ENCODE measurements at places on chromosomes 5 and 9.
A peak's percentile ranks its signal among the peaks of the same experiment; 100 is the strongest.

- DNase-seq, result no peak
These were observed 715 bp downstream of the LCN8 start for GRCh38 chr9:136757328-136757727.

- no peak for DNase-seq
These were observed 1.8 kb downstream of the BNC2 start for GRCh38 chr9:16868701-16869100.

DNA sequence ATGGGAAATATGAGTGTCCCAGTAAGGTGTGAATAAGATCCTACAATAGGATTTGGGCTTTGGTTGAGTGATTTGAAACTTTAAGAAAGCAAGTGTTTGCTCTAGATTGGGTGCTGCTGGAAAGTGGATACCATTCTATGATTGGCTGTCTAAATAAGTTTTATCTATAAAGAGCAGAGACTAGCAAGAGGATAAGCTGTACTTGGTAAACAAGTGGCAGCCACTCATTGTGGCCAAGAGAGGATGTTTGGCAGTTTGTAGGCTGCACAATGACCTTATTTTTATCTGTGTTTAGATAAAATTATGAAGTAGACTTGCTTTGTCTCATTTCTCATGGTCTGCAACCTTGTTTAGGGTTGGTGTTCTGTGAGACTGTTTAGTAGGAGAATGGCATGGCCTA, 341.6 kb upstream of the PIK3R1 start:
- no peak for DNase-seq

DNA sequence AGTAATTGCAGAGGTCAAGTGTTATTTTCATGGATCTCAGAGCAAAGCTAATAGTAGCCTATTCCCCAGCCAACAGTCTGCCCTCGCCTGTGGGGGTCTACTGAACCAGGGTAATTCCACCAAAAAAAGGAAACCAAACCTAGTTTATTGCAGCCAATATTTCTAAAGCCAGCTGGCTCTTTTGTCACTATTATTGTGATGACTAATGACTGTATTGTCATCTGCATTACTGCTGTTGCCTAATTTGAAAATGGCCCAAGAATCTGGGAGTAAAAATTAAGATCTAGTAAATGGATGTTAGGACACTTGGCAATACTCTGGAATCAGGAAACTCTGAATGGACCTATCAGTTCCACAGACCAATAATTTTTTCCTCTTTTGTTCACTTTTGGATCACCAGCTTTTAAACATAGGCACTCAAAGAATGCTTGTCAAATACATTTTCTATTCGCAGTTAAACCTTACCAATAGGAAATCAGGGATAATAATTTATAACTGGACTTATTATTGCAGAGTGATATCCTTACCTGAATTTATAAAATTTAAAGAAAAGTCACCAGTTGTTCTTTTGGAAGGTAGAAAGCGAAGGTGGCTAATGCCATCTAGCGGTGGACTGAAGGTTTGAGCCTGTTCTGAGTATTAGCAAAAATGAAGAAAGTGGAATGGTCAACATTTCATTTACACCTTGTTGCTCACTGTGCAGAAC, 69.2 kb downstream of the SYK start:
- peak; percentile 20 for DNase-seq

DNA sequence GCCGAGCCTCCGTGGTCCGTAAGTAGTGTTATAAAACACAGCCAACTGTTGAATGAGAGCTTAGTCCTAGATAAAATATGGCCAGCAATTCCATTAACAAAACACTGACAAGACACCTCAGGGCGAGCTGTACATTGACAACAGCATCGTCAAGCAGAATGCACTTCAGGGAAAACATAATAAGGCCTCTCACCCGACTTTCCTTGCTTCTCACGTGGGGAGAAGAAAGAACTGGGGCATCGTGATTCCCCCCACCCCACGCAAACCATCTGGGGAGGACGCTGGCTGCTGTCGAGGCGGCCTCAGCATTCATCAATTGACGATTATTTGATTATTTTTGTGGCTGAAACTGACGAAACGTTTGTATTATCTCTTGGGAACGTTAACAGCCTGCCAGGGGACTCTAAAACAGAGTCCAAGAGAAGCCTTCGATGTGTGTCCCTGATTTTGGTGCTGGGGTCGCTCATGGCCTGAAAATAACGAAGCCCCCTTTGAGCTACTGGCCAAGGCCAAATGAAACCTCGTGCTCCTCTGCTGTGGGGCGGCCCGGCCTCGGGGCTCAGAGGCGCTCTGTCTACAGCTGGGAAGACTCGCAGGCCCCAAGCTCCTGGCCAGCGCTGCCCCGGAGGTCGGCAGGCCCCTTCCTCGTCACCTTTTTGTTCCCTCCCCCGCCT, 464 bp downstream of the GDF9 start:
- no peak for DNase-seq

DNA sequence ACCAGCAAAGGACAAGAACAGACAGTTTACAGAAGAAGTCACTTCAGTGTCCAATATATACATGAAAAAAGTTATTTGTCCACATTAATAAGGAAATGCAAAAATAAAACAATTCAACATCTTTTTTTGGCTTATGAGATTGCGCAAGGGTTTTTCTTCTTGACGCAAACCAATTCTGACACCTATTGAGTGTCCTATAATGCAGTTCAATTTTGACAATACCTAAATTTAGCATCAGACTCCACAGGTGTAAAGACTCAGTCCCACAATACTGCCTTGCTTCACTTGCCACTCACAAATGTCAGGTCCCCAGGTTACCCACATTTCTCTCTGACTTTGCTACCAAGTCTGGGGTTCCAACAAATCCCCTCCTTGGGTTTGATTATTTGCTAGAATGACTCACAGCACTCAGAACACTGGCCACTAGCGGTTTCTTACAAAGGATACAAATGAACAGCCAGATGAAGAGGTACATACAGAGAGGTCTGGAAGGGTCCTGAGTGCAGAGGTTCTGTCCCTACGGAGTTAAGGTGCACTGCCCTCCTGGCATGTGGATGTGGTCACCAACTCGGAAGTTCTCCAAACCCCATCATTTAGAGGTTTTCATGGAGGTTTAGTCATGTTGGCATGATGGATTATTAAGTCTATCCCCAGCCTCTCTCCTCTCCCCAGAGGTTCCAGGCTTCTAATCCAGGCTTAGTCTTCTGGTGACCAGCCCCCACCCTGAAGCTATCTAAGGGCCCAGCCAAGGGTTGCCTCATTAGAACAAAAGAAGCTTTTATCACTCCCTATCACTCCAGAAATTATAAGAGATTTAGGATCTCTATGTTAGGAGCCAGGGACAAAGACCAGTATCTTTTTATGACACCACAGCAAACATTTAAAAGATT, 27.0 kb upstream of the SLC22A5 start:
- no peak for DNase-seq

DNA sequence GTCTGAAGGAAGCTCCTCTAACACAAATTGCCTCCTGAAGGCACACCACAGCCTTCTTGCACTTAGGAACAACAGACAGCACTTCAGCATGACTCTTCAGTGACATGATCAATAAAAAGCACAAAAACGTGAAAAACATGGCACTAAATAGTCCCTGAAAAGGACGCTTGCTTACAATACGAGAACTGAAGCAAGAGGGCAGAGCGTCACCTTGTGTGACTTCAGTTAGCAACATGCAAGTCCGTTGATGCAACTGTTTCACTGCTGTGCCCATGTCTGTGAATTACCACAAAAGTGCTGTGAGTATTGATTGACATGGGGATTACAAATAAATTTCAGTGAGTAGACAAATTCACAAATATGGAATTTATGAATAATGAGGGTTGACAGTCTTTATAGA, 219.9 kb upstream of the GAS1 start:
- DNase-seq, result no peak

GRCh38 chr5:4418084-4418483, 722.0 kb upstream of the ADAMTS16 start:
- no peak for DNase-seq

- DNase-seq, result no peak
These were observed 154.3 kb upstream of the TBC1D2 start for GRCh38 chr9:98409719-98410118.

GRCh38 chr5:7902666-7903625, 34.0 kb downstream of the MTRR start:
- no peak for DNase-seq

DNA sequence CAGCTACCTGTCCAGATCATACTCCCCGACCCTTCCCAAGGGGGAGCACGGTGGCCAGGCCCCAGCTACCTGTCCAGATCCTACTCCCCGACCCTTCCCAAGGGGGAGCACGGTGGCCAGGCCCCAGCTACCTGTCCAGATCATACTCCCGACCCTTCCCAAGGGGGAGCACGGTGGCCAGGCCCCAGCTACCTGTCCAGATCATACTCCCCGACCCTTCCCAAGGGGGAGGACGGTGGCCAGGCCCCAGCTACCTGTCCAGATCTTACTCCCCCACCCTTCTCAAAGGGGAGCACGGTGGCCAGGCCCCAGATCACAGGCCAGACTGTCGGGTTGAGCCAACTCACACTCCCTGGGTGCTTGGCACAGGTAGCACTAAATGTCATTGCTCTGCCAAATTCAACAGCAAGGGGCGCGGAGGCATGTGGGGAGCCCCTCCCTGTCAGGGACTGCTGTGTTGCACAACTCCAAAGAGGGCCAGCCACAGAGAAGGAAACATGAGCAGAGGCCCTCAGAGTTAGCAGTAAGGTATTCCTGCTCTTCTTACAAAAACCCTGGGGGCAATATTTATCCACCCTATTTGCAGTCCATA, 136.9 kb downstream of the OLFM1 start:
- DNase-seq, result no peak

DNA sequence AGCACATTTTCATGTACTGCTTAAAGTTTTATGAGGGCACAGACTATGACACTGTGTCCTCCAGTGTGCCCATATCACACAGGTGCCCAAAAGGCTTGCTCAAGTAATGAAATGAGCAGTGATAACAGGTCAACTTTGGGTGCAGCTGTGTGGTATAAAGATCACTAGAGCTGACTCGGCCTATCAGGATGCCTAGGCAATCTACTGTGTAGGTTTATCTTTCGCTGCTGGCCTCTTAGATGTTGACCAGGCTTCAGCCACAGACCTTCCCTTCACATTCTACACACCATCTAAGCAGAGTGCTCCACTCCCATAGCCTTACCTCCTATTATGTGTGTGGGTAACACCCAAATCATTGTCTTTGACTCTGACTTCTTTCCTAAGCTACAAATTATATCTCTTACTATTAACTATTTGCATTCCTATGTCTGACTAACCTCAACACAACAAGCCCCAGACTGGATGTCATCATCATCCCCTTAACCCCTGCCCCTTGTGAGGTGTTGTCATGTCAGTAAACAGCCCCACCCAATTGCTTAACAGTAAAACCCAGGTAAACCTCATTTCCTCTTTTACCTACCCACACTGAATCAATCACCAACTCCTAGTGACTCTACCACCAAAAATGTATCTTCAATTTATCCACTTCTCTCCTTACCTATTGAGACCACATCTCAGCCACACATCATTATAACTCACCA, 2.5 kb downstream of the SREK1IP1 start:
- DNase-seq, result no peak

DNA sequence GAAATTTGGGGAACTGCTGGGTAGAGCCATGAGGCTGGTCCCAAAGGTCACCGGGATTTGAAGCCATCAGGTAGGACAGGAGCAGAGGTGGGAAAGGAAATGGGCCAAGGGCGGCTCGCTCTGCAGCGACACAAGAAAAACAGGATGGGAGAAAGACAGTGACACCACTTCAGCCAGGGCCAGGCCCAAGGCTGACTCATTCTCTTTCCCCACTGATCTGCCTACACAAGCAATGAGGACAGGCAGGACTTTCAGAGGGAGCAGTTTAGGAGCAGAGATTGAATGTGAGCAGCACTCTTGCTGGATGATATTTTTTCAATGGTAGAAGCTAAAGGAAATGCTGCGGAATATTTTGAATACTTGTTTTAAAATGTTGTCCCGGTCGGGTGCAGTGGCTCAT, 3.5 kb downstream of the RUFY1 start:
- DNase-seq, result no peak

DNA sequence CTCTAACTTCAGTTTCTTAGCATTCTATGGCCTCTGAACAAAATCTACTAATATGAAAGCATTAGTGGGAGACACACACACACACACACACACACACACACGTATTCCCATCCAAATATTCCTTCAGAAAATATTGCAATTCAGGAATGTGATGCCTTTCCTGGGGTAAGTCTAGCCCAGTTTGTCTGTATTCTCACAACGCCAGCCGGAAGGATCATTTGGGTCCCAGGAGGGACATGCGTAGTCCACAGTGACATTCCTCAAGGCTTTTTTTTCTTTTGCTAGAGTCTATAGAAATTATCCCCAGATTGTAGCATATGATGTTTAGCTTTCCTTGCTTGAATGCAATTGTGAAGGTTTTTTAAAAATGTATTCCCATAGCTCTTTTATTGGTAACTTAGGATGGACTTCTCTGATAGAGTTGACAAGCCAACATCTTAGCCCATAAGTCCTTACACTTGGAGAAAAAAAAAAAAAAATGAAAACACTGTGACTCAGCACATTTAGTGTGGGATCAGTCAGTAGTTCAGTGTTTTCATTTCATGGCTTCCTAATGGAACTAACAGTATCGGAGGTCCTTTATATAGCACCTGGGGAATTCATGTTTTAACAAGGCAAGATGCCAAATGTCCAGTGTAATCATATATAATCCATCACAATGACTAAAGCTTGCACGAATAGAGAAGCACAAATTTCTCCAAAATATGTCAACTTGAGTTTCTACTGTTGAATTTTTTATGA, 316.5 kb downstream of the DIRAS2 start:
- DNase-seq, result no peak

- DNase-seq, result no peak
These were observed 43.5 kb downstream of the SH3PXD2B start for GRCh38 chr5:172410662-172411483.

DNA sequence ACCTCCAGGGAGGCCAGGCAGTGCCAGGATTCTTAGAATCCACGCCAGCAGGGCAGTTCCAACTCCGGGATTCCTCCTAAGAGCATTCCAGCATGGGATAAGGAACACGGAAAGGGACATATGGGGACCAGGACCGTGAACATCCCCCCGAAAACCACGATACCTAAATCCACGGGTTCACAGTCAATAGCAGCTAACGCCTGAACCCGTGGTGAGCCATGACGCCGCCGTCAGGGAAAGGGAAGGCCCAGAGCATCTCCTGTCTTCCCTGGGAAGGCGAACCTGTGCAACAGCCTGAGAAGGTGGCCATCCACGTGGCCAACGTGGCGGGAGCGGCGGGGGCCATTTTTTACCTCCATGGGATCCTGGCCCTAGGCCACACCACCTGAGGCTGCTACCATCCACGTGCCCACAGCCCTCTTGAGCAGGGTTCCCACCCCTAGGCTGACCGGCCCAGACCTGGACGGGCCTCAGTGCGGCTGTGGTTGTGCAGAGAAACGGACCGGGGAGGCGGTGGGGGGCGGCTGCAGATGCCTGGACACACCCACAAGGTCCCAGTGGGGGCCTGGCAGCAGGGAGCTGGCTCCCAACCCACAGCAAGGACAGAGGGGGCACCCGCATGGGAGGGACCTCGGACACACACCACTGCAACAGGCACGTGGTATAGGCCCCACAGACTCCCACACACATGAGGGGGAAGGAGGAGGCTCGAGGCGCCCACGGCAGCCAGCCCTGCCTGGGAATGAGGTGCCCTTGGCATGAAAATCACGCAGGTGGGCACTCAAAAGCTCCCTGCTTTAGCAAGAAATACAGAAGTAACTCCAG, 42.8 kb downstream of the SLC12A7 start:
- no peak for DNase-seq

Data from stimulated activated CD4-positive, alpha-beta T cell treated with anti-CD3 and anti-CD28 coated beads, Interleukin-12 subunit alpha, Interleukin-12 subunit beta, amount 100 ng/mL, for 4 hours (primary cell).